Activated CD4-positive, alpha-beta memory T cell treated with anti-CD3 and anti-CD28 coated beads, Interleukin-2, amount 10 ng/mL, durations not matched to agents 7 days and 5 days (primary cell): ENCODE measurements at places on chromosomes 6 and 20. TPM values are rescaled to one million over a fixed set of nuclear protein-coding genes. Genes with fewer than 3 reads are reported as not detected.

The MMP24 gene
- not detected for total RNA-seq

The PGC gene
- total RNA-seq = not detected

The ZBTB2 gene
- 23.8 TPM for total RNA-seq

The OOEP gene
- total RNA-seq = 0.68 TPM

The COL21A1 gene
- not detected for total RNA-seq

The MCHR2 gene
- total RNA-seq = not detected

The SAMHD1 gene
- total RNA-seq = 272 TPM

The OR2J3 gene
- total RNA-seq = not detected

The MRAP2 gene
- not detected for total RNA-seq

The CD109 gene
- 13.6 TPM for total RNA-seq

The NKX2-4 gene
- total RNA-seq = not detected

The TRIM38 gene
- 32.6 TPM for total RNA-seq
